ENCODE measurements at places on chromosomes 7 and 10. TPM values are rescaled to one million over a fixed set of nuclear protein-coding genes. Genes with fewer than 3 reads are reported as not detected.

- peak; percentile 40 for DNase-seq
Measured at GRCh38 chr10:59817773-59818172, 64.5 kb upstream of the MRLN start.

DNA sequence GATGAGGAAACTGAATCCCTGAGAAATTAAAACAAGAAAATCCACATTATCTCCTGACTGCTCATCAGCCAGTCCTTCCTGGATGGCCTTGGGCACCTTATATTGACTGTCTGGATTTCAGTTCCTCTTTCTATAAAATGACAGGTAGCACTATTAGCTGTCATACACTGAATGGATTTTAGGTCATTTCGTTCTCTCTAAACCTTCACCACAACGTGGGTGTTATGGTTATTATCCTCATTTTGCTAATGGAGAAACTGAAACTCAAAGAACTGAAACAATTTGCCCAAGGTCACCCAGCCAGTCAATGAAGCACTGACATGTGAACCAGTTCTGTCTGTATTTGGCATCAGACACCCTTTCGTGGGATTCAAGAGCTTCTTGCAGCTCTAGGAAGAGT, 193.8 kb downstream of the CYP26A1 start:
- no peak for DNase-seq

- no peak for DNase-seq
Measured at GRCh38 chr10:116112232-116113231, 160.5 kb downstream of the GFRA1 start.

- DNase-seq = no peak
Measured at GRCh38 chr10:66958466-66958865, 32.6 kb downstream of the LRRTM3 start.

DNA sequence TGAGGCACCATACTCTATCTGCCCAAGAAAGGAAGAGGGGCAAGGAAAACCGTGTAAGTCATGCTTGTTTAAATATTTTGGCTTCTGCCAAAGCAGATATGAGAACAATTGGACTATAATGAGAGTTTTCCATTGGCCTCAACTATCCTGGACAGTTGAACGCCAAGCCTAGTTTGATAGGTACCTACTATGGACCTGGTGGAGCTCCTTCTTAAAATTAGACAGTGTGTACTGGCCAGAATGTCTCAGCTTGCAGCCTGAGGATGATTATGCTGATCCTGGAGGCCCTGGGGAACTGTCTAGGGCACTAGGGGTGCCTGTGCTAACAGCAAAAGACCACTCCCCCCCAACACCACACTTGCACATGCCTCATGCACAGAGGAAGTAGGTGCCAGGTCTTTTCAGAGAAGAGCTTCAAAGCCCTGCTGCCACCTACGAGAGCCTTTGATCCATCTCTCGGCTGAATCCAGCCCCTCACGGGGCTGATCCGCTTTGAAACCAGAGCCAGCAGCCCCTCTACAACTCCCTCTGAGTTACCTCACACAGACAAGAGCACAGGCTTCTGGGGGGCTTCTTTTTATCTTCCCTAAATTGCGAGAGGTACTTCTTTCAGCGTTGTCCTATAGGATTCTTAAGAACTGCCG, 473.8 kb upstream of the GALNT17 start:
- no peak for DNase-seq

- DNase-seq = no peak
Measured at GRCh38 chr10:112678581-112678980, 231.6 kb downstream of the VTI1A start.

DNA sequence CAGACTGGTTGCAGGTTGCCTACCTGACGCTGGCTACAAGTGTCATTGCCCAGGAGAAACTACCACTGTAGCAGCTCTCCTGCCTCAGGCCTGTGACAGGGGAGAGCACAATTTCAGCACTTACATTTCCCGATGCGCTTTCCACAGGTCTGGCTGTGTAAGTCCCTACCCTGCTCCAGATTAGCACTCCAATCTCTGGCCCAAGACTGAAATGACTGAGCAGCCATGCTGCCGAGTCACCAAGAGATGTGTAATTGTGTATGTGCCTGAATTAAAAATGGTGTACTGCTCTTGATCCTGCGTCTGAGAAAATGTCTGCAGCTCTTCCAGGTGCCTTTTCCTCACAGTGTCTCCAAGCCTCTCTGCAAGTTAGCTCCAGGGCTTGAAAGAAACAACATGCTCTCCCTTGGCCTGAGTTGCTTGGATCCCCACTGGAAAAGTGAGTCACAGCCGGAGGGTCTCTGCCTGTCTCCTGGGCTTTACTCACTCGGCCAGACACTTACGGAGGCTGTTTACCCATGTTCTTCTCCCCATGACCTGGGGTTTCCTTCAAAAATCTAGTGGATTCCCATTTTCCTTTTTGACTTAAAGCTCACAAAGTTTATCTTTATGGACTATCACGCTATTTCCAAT, 1001.7 kb upstream of the KCND2 start:
- DNase-seq = no peak

GRCh38 chr7:65004575-65004974, 1.9 kb downstream of the ERV3-1 start:
- DNase-seq = no peak

- no peak for DNase-seq
Measured at GRCh38 chr7:43537765-43538403, 45.0 kb upstream of the STK17A start.

GRCh38 chr7:42359946-42360345, 122.9 kb upstream of the GLI3 start:
- no peak for DNase-seq

Gene MYO1G
- total RNA-seq = 0.91 TPM

Gene LGI1
- total RNA-seq = 0.57 TPM

Gene TAS2R41
- not detected for total RNA-seq

Gene CTBP2
- 38.7 TPM for total RNA-seq

Gene CALML5
- total RNA-seq = not detected

Gene GIMAP6
- 29.1 TPM for total RNA-seq

Gene TAF6
- total RNA-seq = 29.7 TPM

Gene ACBD7
- total RNA-seq = not detected

Data from right cardiac atrium (tissue), 5 donors.